Activated T-cell treated with anti-CD3 and anti-CD28 coated beads for 4 hours (primary cell): ENCODE measurements at places on chromosomes 6 and 20.

DNA sequence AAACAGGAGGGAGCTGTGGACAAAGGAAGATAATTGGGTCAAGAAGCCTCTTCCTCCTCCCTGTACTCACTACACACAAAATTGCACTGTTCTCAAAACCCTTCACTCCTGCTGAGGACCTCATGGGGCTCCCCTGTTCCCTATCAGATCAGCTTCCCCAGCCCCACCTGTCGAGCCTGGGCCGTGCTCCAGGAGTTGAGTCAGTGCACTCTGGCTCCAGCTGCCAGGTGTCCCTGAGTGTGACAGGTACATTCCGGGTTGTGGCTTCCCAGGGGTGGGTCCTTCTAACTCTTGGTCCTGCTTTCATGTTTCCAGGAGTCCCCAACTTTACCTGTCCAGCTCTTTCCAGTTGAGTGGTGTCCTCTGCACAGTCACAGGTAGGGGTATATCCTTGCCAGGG is 8.4 kb downstream of the RAB5IF start:
- DNase-seq, result no peak

- DNase-seq, result no peak
These were observed 203.0 kb downstream of the KCNQ5 start for GRCh38 chr6:72824833-72825232.

GRCh38 chr6:89597988-89598387 is 40.6 kb downstream of the LYRM2 start:
- DNase-seq, result no peak

GRCh38 chr20:1401451-1401907 is 8.6 kb upstream of the FKBP1A start:
- DNase-seq, result no peak

DNA sequence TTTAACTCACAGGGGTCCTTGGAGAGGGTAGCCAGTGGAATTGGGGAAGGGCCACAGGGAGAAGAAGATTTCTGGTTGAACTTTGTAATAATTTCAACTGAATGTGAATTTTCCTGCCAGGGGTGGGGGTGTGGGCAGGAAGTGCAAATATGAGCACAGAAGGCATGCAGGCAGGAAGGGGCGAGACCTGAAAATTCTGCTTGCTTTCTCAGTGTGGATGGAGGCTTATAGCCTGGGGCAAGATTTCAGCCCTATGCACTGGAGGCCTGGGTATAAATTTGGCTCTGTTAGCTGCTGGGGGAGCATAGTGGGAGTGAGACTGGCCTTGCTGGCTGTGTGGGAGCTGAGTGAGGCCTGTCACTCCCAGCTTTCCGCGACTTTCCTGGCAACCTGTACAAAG is 54.4 kb downstream of the PERP start:
- DNase-seq, result no peak

GRCh38 chr6:111011360-111012142 is 29.7 kb downstream of the RPF2 start:
- DNase-seq, result no peak

- DNase-seq, result no peak
These were observed 125.1 kb upstream of the NXT1 start for GRCh38 chr20:23225407-23226060.

DNA sequence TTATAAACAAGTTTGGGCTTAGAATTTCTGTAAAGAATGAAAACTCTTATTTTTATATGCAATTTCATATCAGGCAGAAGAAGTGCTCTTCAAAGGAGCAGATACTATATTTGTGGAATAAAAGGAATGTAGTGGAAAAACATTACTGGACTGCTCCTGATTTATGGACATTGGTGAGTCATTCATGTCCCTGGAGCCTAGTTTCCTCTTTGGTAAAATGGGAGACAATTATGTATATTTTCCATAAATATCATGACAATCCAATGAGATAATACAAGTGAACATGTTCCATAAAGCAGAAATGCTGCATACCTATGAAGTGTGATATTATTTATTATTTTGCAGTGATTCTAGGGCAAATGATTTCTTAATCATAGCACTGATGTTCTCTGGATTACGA is 445.8 kb upstream of the CITED2 start:
- DNase-seq, result no peak

GRCh38 chr20:61191096-61191495 is 61.0 kb upstream of the CDH4 start:
- DNase-seq, result no peak

- no peak for DNase-seq
These were observed 545.7 kb downstream of the PRKN start for GRCh38 chr6:162181741-162182401.

- DNase-seq, result no peak
These were observed 23.9 kb downstream of the SUMO4 start for GRCh38 chr6:149423964-149424440.

DNA sequence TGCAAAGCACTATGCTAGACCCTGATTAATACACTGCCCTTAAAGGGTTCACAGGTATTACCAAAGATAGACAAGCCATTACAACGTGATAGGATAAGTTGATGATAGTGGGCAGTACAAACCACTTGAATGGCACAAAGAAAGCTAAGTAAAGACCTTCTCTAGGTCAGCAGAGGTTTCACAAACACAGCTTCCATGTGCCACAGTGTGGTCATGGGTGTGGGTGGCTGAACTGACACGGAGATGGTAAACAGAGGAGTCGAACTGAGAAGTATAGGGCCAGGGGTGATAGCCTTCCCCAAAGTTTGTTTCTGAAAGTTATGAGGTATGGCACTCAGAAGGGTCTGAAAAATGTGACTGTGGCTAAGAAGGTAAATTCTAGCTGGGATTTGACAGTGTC is 4.3 kb downstream of the ZBTB9 start:
- DNase-seq, result no peak

- peak; percentile 35 for DNase-seq
These were observed 7.3 kb upstream of the YTHDF1 start for GRCh38 chr20:63223121-63223825.

DNA sequence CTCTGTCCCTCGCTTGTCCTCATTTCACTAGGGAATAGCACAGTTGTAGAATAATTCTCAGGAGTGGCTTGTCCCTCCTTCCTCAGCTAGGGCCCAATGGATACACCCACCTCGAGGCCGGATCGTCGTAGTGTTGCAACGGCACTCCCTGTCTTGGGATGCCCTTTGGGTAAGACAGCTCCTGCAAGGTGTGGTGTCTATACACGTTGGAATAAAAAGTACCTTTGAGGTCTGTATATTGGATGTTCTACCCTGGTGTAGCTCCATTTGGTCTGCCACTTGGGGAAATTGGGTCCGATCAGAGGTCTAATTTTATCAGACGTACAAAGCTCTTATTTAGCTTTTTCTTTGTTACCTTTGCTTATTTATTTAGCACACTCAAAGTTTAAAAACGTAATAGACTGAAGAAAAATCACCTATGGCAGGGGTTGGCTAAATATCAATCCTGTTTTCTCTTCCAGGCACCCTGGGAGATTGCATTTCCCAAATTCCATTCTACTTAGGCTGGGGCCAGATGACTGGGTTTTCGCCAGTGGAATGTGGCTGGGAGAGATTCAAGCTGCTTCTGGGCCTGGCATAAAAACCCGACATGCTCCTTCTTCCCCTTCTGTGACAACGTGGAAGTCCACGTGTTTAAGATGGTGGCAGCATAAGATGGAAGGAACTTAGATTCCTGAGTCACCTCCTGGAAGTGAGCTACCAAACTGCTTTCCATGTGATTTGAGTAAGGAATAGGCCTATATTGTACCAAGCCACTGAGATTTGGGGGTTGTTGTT is 82.3 kb upstream of the CD83 start:
- no peak for DNase-seq

- DNase-seq, result no peak
These were observed 94.4 kb upstream of the ADGRF4 start for GRCh38 chr6:47603995-47604394.

GRCh38 chr6:126091466-126091865 is 105.1 kb downstream of the TRMT11 start:
- DNase-seq, result no peak

DNA sequence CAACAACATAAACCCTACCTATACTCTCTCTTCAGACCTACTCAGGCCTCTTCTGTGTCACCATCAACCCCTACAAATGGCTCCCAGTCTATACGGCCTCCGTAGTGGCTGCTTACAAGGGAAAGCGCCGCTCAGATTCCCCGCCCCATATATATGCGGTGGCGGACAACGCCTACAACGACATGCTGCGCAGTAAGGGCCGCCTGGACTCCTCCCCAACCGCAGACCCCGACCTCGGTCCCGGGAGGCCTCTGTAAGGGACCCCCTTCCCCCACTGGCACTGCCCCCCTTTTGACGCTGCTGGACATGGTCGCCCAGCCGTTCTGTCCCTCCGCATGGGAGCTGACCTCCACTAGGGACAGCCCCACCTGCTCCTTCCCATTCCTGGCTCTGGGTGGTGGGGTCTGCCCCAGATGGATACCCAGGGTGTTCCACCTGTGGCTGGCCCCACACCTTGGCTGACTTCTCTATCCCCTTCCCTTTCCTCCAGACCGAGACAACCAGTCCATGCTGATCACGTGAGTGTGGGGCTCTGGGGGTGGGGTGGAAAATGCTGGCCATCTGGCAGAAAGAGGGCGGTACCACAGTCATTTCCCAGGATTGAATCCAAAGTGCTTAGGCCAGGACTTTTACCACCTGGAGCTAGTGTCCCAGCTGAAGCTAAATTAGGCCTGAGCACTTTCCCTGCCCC is 25.0 kb downstream of the MYH7B start:
- DNase-seq, result no peak

DNA sequence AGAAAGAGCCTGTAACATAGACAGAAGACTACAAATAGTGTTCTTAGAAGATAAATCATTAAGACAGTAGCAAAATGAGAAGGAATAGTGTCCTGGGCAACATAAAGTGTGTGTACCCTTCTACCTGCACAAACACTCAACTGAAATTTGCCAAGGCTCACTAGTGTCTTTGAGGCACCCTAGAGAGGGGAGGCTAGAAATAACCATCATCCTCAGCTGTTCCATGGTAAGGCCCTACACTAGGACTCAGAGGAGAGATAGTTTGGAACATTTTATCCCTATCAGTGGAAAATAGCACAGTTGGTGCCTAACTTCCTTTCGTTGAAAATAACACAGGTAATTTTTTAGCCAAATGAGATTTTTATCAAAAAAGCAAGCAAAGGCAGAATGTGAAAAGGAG is 230.7 kb downstream of the LAMA2 start:
- DNase-seq, result no peak

DNA sequence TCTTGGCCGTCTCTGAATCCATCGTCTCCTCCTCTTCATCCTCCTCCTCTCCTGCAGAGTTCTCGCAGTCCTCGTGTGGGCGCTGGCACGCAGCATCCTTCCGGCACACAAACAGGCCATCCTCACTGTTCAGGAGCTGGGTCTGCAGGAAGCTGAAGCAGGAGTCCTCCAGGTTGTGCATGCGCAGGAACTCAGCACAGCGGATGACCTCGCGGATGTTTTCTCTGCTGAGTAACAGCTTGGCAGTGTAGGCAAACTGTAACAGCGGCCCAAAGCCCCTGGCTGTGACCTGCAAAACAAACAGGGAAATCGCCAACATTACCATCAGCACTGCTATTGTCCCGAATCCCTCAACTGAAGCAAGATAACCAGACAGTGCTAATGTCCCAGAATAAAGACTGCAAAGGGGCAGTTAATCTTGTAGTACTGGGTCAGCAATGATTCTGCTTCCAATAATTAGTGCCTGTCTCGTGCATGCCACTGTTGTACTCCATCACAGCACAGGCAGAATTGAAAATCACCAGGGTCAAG is 57.4 kb downstream of the GJA10 start:
- DNase-seq, result no peak

- no peak for DNase-seq
These were observed 53.0 kb upstream of the DSP start for GRCh38 chr6:7488494-7488893.

DNA sequence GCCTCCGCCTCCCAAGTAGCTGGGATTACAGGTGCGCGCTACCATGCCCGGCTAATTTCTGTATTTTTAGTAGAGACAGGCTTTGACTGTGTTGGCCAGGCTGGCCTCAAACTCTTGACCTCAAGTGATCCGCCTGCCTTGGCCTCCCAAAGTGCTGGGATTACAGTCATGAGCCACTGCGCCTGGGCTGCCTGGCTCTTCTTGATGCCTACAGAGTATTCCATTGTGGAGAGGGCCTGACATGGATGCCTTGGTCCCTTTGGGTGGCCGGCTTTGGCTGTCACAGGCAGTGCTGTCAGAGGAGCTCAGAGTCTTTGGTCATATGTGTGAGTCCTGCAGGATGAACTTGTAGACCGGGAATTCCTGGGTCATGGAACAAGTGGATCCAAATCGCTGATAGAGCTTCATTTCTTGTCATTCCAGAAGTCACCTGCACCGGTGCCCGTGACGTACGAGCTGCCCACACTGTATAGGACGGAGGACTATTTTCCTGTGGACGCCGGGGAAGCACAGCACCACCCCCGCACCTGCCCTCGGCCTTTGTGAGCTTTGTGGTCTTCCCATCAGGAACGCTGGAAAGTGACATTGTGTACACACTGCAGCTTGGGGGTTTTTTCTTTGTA is 55.1 kb downstream of the ADNP start:
- no peak for DNase-seq

DNA sequence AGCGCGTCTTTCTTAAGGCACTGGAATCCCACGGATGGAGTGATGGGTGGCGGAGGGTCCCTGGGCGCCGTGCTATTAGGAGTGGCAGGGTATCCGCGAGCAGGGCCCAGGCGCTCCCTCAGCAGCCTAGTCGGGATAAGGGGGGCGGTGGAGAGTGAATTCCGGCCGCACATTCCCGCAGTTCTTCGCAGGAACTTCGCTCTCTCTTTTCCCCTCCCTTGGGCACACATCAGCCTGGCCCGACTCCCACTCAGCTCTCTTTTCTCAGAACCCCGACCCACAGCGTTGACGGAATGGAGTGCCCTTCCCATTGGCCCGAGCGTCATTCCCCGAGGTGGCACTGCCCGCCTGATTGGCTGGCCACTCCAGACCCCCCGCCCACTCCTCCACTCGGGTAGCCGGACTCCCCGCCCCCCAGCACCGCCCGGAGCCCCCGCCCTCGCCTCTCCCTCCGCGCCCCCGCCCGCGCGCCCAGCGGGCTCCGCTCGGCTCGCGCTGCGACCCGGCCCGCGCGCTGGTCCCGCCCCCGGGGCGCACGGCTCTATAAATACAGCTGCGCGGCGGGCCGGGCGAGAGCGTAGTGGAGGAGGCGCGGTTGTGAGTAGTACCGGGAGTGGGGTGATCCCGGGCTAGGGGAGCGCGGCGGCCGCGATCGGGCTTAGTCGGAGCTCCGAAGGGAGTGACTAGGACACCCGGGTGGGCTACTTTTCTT is at the start of gene ID4:
Gene ID4 (plus strand): TSS at position 572 of the 712 bp plus-strand sequence. CDS start 385 bp downstream, outside the sequence.
- DNase-seq, result no peak

DNA sequence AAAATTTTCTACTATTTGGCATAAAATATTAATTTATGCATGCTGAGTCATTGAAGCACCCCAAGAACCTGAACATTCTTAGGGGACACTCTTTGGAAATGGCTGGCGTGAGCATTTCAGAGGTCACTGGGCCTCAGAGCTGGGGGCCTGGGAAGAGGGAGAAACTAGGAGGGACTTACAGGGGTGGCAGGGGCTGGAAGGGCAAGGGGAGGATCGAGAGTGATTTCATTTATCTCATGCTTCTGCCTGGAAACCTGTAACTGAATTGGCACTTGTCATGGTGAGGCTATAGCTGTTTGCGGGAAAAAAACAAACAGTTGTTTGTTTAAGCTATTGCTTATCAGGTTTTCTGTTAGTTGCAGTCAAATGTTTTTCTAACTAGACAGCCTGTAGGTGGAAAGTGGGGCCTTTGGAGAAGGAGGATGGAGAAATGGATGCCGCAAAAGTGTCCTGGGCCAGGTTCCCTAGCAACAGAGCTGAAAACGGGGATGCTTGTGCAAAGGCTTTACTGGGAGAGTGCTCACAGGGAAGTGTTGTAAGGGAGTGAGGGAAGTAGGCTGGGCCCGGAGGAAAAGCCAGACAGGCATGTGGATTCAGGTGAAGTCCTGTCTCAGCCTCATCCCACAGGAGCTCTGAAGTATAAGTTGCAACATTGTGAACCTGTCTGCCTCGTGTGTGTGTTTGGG is 36.4 kb upstream of the KAT14 start:
- no peak for DNase-seq
